ENCODE measurements at places on chromosomes 13 and 19. TPM values are rescaled to one million over a fixed set of nuclear protein-coding genes. Genes with fewer than 3 reads are reported as not detected.

Gene SLITRK1
- not detected for total RNA-seq

Gene GARIN5A
- total RNA-seq = not detected

Gene SIGLEC10
- total RNA-seq = not detected

Gene PGPEP1
- total RNA-seq = 46.3 TPM

Gene GJB6
- not detected for total RNA-seq

Gene KATNAL1
- 47.7 TPM for total RNA-seq

Gene ZNF587B
- total RNA-seq = 26.7 TPM

Gene SIAH3
- total RNA-seq = not detected

Gene PRR22
- 0.18 TPM for total RNA-seq

Gene PLK5
- 0.14 TPM for total RNA-seq

Gene CNMD
- not detected for total RNA-seq

Gene BORA
- total RNA-seq = 6.5 TPM

Gene RRAS
- total RNA-seq = 75.3 TPM

Gene TPTE2
- not detected for total RNA-seq

Gene NPHS1
- not detected for total RNA-seq

Gene ZNF492
- under 0.01 TPM for total RNA-seq

Gene ODAD3
- total RNA-seq = 0.30 TPM

Gene KIRREL2
- total RNA-seq = 0.05 TPM

Gene EFNB2
- total RNA-seq = 63.7 TPM

Gene ATP4B
- not detected for total RNA-seq

Gene ZNF878
- 0.18 TPM for total RNA-seq

Gene C19orf33
- not detected for total RNA-seq

Gene CEACAM8
- total RNA-seq = not detected

Gene DNAAF3
- 0.65 TPM for total RNA-seq

Gene PPM1N
- total RNA-seq = 0.46 TPM

Gene KLHL1
- total RNA-seq = not detected

Gene ADGRE2
- total RNA-seq = 0.32 TPM

Gene CEACAM3
- not detected for total RNA-seq

Gene CALM3
- 342 TPM for total RNA-seq

Measured in smooth muscle cell of the umbilical artery (primary cell).